ENCODE measurements at places on chromosomes 3 and 15. TPM values are rescaled to one million over a fixed set of nuclear protein-coding genes. Genes with fewer than 3 reads are reported as not detected.

DNA sequence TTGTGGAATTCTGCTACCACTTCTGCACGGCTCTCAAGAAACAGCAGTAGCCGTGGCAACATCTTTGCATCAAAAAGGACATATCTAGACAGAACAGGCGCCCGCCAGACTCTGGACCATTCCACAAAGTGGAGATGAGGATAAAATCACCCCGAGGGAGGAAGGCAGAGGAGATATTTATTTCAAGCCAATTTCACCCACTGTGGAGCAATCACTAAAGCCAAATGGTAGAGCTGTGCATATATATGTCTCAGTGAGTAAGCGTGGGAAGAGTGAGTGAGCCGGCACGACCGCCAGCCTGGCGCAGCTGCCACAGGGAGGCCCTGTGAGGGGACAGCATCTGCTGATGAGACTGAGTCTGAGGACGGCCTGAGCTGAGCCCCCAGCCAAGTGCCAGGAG lies 111.3 kb downstream of the MEGF11 start:
- no peak for DNase-seq

- DNase-seq, result no peak
Observed at GRCh38 chr3:52730681-52731080, 24.8 kb downstream of the SPCS1 start.

GRCh38 chr3:187247398-187247797 lies 44.1 kb downstream of the MASP1 start:
- no peak for DNase-seq

RPL15 gene
- 2,098 TPM for polyA plus RNA-seq

DNA sequence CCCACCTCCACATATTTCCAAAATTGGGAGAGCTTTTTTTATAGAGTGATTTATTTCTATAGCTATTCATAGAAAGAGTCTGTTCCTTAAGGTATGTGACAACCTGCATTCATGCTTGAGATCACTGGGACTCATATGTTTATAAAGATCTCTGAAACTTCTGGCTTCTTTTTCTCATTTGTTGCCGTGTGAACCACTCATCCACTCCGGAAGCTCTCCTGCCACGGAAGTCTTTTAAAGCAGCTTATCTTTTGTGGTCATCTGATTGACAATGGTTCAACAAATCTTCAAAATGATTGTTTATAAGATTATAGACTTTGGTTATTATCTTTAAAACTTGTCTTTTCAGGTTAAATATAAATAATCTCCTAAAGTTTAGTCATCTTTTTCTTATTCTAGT lies 260.5 kb downstream of the C3orf38 start:
- DNase-seq, result no peak

GRCh38 chr15:67405208-67406191 lies 115.4 kb upstream of the C15orf61 start:
- DNase-seq, result no peak

- DNase-seq, result no peak
Observed at GRCh38 chr15:85539491-85539890, 159.1 kb downstream of the AKAP13 start.

NPAP1 gene
- polyA plus RNA-seq, result 0.27 TPM

GRCh38 chr15:80052597-80053304 lies 6.7 kb upstream of the ZFAND6 start:
- no peak for DNase-seq

DNA sequence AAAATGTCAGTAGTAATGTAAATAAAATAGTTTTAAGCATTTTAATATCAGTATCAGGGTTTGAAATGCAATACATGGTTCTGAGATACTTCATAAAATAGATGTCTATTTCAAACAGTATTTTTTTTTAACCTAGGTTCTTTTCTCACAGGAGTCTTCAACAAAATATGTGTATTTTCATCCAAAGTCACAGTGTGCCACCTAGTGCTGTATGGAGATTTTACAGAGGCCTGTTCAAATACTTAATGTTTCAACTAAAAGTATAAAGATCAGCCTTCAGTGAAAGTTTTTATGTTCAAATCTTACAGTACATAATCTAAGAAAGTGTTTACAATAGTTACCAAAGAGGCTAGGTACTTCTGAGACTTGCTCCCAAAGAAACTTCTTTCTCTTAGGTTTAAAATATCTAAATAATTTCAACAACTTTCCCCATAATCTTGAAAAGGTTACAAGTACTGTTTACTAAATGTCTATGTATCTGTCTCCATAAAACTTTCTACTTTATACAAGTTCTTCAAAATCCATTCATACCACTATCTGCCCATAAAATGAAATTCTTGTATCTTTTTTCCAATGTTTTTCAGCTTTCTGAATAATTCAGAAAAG lies 38.3 kb downstream of the SCAPER start:
- peak; percentile 17 for DNase-seq

DNA sequence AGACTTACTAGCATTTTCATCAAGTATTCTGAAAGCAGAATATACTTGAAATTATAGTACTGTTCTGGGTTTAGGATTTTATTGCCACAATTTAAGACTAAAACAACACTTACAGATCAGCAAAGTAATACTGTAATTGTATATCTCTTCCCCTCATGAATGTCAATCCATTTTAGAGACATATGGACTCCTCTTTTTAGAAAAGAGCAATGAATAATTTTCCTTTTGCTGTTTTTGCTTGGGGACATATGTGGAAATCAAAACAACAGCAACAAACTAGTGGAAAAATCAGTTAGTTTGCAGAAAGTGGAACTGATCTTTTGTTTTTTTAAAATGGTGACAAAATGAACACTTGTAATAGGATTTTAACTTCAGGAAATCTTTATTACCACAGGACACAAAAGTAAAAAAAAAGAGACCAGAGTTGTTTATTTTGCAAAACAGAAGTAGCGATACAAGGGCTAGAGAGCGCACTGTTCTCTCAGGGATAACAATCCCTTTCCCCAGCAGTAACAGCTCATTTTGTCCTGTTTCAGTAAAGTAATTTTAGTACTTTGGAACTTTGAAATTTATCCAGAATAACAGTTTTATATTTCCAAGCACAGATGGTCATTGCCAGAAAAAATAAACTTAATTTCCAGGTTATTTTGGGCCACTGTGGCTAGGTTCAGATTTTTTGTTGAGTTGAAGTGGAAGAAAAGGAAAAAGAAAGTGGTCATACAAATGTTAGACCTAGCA lies 17.1 kb downstream of the LEKR1 start:
- no peak for DNase-seq

B4GALT4 gene
- 26.7 TPM for polyA plus RNA-seq

- no peak for DNase-seq
Observed at GRCh38 chr3:39143051-39143885, 10.1 kb downstream of the CSRNP1 start.

CHRM5 gene
- polyA plus RNA-seq, result 0.29 TPM

GRCh38 chr3:22835041-22835440 lies 368.1 kb upstream of the UBE2E2 start:
- no peak for DNase-seq
